Spinal cord (tissue), 10 donors: ENCODE measurements at places on chromosomes 11 and 22. TPM values are rescaled to one million over a fixed set of nuclear protein-coding genes. Genes with fewer than 3 reads are reported as not detected.

Gene DBX1
- polyA plus RNA-seq = not detected

Gene SIK2
- polyA plus RNA-seq = 18.1 TPM

- DNase-seq = no peak
These were observed 12.0 kb downstream of the PPIL2 start for GRCh38 chr22:21677606-21678443.

Gene PRRG4
- 0.84 TPM for polyA plus RNA-seq

Gene APOA4
- not detected for polyA plus RNA-seq

Gene KRTAP5-10
- 0.24 TPM for polyA plus RNA-seq

Gene CAPN5
- polyA plus RNA-seq = 42.6 TPM

GRCh38 chr11:14346303-14346955 lies 12.6 kb downstream of the RRAS2 start:
- DNase-seq = no peak

- no peak for DNase-seq
These were observed 62.6 kb downstream of the FLI1 start for GRCh38 chr11:128756469-128756868.

Gene ZNF215
- 4.3 TPM for polyA plus RNA-seq

DNA sequence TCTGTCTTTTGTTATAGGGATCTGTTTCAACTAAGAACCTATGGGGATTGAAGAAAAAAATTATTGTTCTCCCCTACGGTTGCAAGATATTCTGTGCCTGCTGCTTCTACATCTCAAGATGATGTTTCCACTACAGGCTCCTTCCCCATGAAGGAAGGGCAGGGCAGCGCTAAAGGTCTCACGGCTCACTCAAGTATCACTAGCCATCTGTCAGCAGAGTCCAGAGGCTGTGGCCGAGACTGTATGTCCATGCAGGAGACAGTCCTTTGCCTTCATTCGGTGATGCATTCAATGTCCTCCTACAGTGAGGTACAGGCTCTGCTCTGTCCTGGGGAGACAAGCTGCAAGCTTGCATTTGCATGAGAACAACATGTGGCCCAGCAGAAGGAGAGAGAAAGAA lies 518.0 kb downstream of the OPCML start:
- DNase-seq = no peak

- DNase-seq = no peak
These were observed 46.9 kb downstream of the WNT11 start for GRCh38 chr11:76159303-76159937.

DNA sequence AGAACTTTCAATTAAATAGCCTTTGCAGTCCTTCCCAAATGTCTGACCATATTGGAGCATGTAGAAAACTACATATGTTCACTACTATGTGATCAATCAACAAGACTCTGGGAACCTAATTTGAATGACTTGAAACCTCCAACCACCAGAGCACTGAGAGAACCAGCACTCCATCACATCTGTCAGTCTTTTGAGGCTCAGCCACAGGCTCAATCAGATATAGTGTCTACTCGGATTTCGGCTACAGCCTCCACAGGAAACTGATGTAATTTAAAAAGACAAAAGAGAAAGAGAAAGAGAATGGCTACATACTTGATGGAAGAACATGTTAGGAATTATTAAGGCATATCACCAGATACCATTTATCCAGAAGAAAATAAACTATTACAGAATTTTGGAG lies 859.0 kb downstream of the FAM181B start:
- no peak for DNase-seq

- DNase-seq = no peak
These were observed 82.3 kb downstream of the RASSF10 start for GRCh38 chr11:13091373-13091772.

DNA sequence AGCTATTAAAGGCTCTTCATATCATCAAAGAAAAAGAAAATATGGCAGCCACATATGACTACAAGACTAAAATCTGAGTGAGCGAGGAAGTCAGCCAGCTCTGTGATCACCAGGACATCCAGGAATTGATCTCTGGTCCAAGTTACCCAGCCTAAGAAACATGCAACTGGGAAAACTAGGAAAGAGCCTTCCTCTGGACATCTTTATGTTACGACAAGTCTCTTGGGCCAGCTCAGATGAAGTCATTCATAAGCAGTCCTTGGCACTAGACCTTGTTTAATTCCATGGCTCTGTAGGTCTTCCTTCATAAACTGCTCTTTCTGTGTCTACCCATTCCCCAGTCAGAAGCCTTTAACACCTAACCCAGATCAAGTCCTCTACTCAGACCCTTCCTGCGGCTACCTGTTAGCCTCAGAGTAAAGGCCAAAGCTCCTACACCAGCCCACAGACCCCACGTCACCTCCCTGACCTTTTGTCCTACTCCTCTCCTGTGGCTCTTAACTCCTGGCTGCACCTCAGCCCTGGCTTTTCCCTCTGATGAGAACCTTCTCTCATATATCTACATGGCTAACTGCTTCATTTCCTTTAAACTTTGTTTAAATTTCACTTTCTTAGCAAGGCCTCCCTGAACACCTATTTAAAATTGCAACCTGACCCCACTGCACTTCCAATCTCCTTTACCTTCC lies 134.0 kb downstream of the KIF18A start:
- DNase-seq = no peak

DNA sequence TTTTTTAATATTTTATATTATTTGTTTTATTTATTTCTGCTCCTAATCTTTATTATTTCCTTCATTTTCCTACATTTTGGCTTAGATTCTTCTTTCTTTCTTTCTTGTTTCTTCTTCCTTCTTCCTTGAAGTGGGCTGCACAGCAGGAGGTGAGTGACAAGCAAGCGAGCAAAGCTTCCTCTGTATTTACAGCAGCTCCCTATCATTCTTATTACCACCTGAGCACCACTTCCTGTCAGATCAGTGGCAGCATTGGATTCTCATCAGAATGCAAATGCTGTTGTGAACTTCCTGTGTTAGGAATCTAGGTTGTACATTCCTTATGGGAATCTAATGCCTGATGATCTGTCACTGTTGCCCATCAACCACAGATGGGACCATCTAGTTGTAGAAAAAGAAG lies 784.9 kb upstream of the LUZP2 start:
- DNase-seq = no peak

Gene HBB
- 132 TPM for polyA plus RNA-seq
